Upper lobe of left lung (tissue), 6 donors: ENCODE measurements at places on chromosomes 16 and 17. TPM values are rescaled to one million over a fixed set of nuclear protein-coding genes. Genes with fewer than 3 reads are reported as not detected.

Gene TP53TG3
- not detected for total RNA-seq

Gene ANKRD40CL
- not detected for total RNA-seq

Gene CES4A
- 9.9 TPM for total RNA-seq

Gene IRX6
- 2.5 TPM for total RNA-seq

Gene MSLN
- total RNA-seq, result 63.5 TPM

Gene MMD
- 22.4 TPM for total RNA-seq

Gene PARD6A
- total RNA-seq, result 9.1 TPM

Gene OR1F1
- not detected for total RNA-seq

Gene DHRS7C
- not detected for total RNA-seq

Gene PDIA2
- total RNA-seq, result not detected

Gene LPO
- total RNA-seq, result not detected

Gene WNT9B
- total RNA-seq, result not detected

Gene MYH2
- total RNA-seq, result 0.09 TPM

Gene CPHXL2
- not detected for total RNA-seq

Gene SEPHS2
- total RNA-seq, result 38.8 TPM

Gene WFIKKN1
- total RNA-seq, result 2.3 TPM

Gene ADORA2B
- 13.9 TPM for total RNA-seq

Gene WSCD1
- 4.8 TPM for total RNA-seq

Gene XYLT1
- total RNA-seq, result 3.0 TPM

Gene CDH15
- 0.91 TPM for total RNA-seq

Gene CLEC3A
- not detected for total RNA-seq

Gene DBNDD1
- total RNA-seq, result 14.6 TPM
